ENCODE measurements at places on chromosomes 1 and 21.

DNA sequence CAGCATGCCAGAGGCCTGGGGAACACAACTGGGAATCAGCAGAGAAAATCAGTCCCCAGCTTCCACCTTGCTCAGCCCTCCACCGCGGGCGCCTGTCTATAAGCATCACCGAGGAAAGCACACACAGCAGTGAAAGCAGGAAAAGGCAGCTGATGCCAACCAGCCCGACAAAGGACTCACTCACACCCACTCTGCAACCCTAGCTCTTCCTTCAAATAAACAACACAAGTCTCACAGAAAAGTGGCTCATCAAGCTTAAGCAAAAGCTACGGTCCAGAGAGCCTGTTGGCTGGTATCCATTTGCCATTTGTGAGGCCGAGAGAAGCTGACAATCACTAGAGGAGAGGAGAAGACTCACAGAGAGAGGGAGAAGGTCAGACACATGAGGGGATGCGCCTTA, 27.1 kb downstream of the MRAP start:
- H3K27me3 ChIP-seq = no peaks in the 10 kb centered on the region
- peaks cover 23% of the 10 kb centered on the region for H3K4me1 ChIP-seq
- DNase-seq = no peak
- H3K36me3 ChIP-seq = peaks cover 30% of the 10 kb centered on the region
- H3K27ac ChIP-seq = no peak overlapping the region
- H3K4me3 ChIP-seq = no peak overlapping the region

DNA sequence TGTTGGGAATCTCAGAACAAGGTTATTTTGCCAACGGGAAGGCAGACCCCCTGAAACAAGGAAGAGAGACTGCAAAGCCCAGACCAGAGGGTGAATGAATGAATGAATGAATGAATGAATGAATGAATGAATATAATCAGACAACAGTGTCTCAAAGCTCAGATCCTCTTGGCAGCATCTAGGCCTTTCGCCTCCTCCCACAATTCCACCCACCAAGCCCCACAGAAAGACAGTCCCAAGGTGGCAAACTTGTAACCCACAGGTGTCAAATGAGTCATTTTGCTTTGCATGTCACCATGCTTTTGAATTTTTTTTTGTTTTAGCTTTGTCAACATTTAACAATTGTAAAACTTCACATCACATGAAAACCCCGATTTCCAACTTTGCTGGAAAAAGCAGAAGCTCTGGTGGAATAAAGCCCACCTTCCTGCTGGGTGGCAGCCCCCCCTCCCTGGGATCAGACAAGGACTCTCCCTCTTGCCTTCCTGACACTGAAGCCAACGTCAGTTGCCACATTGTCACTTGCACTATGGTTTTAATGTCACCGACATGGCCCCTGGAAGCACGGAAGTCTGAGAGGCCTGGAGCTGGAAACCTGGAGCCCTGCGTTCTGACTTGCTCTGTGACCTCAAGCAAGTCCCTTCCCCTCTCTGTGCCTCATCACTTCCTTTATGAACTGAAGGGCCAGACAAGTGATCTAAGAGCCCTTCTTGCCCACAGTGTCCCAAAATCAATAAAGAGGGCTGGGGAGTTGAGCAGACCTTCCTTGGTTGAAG, 134.6 kb upstream of the RUNX3 start:
- no peak overlapping the region for H3K4me3 ChIP-seq
- no peaks in the 10 kb centered on the region for H3K36me3 ChIP-seq
- no peak overlapping the region for H3K27ac ChIP-seq
- no peaks in the 10 kb centered on the region for H3K27me3 ChIP-seq

DNA sequence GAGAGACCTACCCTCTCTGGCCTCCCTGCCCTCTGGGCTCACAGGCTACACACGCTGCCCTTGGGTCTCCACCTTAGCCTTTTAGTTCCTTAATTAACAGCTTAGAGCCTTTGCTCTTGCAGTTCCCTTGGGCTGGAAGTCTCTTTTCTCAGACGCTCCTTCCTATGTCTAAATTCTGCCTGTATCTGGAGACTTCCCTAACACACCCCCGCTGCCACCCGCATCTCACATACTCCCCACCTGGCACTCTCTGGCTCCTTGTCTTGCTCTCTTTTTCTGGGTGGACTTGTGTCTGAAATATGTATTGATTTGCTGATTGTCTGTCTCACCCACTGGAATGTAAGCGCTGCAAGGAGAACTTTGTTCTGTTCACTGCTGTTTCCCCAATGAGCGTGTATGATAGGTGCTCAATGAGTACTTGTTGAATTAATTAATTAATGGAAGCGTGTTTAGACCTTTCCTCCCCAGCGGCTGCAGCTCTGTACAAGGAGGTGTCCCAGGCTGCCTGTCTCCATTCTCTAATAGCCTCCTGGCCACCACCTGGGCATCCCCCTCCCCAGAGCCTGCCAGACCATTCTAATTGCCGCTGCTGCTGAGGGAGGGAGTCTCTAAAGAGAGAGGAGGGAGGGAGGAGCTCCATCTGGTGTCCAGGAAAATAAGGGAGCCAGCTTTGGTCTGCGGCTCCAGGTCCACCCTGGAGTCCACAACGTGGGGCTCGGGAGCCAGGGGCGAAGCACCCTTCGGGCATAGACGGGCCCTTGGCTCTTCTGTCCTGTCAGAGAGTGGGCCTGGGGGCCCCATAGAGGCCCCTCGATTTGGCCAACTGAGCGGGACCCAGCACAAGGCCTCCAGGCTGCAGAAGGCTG, 95.4 kb downstream of the RNF220 start:
- H3K27me3 ChIP-seq = no peaks in the 10 kb centered on the region
- DNase-seq = no peak
- H3K4me1 ChIP-seq = peaks cover 5% of the 10 kb centered on the region
- H3K36me3 ChIP-seq = no peaks in the 10 kb centered on the region
- no peak overlapping the region for H3K27ac ChIP-seq

DNA sequence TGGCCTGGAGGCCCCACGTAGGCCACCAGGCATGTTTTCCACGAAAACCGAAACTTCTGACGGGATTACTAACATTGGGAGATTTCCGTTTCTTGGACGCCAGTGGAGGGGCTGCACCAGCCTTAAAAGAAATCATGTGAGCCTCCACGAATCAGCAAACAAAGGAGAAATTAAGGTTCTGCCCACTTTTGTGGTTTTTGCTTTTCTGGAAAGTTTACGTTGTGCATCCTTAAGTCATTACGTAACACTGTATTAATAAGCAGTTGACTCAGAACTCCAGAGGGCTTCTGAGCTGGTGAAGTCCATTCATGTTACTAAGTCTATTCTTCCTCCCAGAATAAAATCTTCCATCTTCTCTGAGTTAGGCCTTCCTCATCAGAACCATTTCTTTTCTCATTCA, 168.5 kb downstream of the PSMG1 start:
- DNase-seq = no peak
- no peaks in the 10 kb centered on the region for H3K27me3 ChIP-seq
- peak overlapping the region; percentile 71 for H3K27ac ChIP-seq

DNA sequence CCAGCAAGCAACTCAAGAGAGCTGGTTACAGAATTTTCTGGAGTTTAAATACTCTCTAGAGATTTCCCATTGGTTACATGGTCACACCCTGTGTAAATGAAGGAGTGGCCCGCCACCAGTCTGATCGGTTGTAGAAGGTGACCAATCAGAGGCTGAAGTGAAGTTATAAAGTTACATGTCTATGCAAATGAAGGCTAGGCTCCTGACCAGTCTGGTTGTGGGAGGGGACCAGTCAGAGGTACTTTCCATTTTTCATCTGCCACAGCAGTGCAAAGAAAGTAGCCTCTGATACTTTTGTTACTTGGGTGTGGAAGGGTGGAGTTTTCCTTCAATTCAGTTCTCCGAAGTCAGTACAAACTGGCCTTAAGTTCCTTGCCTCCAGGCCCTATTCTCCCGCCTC, 273.7 kb downstream of the BARHL2 start:
- no peaks in the 10 kb centered on the region for H3K4me1 ChIP-seq
- no peak for DNase-seq
- no peaks in the 10 kb centered on the region for H3K27me3 ChIP-seq
- no peak overlapping the region for H3K27ac ChIP-seq
- H3K4me3 ChIP-seq = no peak overlapping the region

GRCh38 chr21:20250337-20250736, 747.9 kb upstream of the NCAM2 start:
- H3K36me3 ChIP-seq = no peaks in the 10 kb centered on the region
- no peak overlapping the region for H3K27ac ChIP-seq
- no peaks in the 10 kb centered on the region for H3K27me3 ChIP-seq
- no peak for DNase-seq

DNA sequence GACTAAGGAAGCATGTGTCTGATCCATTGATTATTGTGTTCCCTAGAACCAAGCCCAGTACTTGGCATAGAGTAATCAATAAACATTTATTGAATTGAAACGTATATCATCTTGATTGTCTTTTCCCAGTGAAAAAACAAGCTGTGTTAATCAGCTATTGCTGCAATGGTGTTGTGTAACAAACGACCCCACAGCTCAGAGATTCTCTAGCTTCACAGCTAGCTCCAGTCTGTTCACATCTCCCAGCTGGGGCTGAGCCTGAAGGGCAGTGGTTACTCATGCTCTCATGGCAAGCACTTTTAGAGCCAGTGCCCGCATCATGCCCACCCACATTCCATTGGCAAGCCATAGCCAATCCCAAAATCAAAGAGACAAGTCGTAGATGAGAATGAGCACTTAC, 237.4 kb upstream of the RAB4A start:
- no peaks in the 10 kb centered on the region for H3K4me1 ChIP-seq
- H3K27ac ChIP-seq = no peak overlapping the region
- DNase-seq = no peak
- no peaks in the 10 kb centered on the region for H3K36me3 ChIP-seq

DNA sequence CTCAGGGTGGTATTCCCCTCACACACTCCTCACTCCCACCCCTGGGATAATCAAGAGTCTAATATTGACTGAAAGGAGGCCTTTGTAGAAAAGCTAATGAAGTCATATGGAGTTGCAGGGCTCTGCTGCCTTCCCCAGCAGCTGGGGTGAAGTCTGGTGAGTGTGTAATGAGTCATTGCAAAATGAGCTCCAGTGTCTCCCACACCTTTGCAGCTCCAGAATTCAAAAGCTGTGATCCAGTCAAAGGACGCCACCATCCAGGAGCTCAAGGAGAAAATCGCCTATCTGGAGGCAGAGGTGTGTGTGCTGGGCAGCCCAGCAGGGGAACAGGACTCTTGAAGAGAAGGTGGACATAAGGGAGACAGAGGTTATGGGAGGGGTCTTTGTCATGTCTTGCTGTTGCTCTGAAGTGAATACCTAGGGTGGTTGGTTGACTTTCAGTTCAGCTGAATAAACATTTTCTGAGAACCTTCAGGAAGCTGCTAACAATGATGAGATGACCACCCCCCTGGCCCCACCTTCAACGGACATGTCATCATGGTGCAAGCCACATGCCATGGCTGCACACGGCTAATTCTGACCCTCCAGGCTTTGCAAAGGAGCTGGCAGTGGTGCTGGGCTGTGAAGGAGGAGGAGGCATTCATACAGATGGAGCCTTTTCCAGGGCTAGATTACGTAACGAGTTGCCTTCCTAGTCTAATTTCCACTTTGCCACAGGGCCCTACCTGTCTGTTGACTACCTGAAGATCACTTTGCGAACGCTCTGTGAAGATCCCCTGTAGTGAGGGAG, 32.2 kb upstream of the SNX27 start:
- peak overlapping the region; percentile 23 for H3K27ac ChIP-seq
- DNase-seq = no peak
- no peaks in the 10 kb centered on the region for H3K36me3 ChIP-seq
- no peaks in the 10 kb centered on the region for H3K27me3 ChIP-seq
- H3K4me3 ChIP-seq = no peak overlapping the region

DNA sequence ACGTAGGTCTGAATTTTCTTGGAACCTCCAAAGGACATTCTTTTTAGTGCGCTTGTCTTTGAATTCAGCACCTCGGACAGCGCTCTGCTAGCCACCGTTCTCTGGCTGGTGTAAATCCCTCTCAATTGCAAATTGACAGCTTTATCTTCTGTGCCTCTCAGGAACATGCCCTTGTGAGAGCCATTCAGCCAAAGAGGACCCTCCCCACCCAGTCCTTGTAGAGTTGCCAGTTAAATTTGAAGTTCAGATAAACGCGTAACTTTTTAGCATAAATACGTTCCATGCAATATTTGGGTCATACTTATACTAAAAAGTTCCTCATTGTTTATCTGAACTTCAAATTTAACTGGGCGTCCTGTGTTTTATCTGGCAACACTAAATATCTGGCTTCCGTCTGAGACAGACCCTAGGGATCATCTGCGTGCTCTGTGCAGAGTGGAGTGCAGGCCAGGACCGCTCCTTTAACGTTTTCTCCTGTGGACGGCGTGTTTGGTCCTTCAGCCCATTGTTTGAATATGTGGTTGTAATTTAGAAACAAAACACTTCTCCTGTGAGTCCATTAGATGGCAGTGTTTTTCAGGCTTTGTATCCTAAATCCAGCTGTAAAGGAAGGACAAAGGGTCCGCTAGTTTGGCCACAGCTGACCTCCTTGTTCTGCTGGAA, 7.0 kb downstream of the KCNAB2 start:
- H3K27ac ChIP-seq = no peak overlapping the region
- H3K4me1 ChIP-seq = no peaks in the 10 kb centered on the region
- H3K36me3 ChIP-seq = no peaks in the 10 kb centered on the region
- H3K27me3 ChIP-seq = no peaks in the 10 kb centered on the region

All from esophagus squamous epithelium (tissue), 5 donors.